Type B pancreatic cell (in vitro differentiated cells): ENCODE measurements at places on chromosomes 6 and 20. TPM values are rescaled to one million over a fixed set of nuclear protein-coding genes. Genes with fewer than 3 reads are reported as not detected.

DNA sequence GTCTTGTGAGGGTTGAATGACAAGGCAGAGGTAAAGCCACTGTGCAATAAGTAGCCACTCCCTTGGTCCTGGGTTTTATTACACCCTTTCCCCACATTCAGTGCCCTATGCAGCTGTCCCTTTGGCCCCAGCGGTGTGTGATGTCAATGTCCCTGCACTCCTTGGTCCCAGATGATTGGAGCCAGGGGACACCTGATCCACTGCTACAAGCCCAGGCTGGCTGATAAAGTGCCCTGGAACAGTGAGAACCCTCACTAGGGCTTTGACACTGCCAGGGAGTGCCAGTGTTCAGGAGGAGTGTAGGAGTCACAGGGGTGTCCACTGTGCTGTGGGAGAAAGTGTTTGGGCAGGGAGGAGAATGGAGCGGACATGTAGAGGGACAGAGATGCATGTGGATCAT is 30.4 kb downstream of the GABRR1 start:
- DNase-seq = no peak

GRCh38 chr6:130222775-130223174 is at the start of gene SAMD3:
SAMD3 (minus strand) TSS chr6:130222951; CDS start chr6:130215273, 7,678 bp downstream.
- DNase-seq = no peak

DNA sequence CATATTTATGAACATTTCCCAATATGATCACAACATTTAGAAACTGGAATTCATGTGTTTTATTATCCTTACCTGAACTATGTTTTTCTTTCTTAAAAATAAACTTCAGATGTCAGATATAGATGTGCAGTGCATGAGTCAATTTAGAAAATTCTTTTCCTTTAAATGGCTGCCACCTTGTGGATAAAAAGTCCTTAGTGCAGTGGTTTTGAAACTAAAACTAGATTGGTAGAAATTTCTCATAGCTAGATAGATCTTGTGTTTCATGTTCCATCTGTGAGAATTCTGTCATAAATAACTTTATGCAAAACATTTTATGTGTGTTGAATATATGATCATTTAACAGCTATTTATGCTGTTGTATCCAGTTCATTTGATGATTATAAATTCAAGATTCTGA is 134.9 kb downstream of the KLHL32 start:
- DNase-seq = no peak

DNA sequence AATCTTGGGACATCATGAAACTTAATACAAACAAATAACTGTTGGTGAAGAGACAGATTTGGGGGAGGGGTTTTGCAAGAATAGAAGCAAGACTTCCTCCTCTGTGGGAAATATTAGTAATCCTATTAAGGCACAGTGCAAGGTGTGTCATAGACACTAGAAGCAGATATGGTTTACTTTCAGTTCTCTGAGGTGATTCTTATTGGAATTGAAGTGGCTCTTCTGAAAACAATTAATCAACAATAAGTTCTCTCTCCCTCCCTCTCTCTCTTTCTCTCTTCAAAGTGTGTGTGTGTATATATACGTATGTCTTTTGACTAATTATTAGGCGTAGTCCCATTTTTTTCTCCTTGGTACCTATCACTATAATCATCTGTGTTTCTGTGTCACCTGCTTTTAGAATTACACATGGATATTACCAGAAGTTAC is 99.8 kb downstream of the HIVEP2 start:
- no peak for DNase-seq

GRCh38 chr6:56188429-56188828 is 59.0 kb downstream of the COL21A1 start:
- no peak for DNase-seq

GRCh38 chr20:48371211-48371610 is 456.6 kb downstream of the PREX1 start:
- no peak for DNase-seq

- DNase-seq = no peak
These were observed 18.4 kb downstream of the SCP2D1 start for GRCh38 chr20:18831830-18832499.

- DNase-seq = peak; percentile 90
These were observed at the start of gene CDC25B for GRCh38 chr20:3795511-3796468. CDC25B (plus strand) TSS chr20:3796310; CDS start chr20:3796532, 222 bp downstream.

The PLCB4 gene
- 8.7 and 21.2 TPM in 2 replicates for total RNA-seq

GRCh38 chr6:9428421-9429172 is 986.3 kb downstream of the TFAP2A start:
- DNase-seq = no peak

DNA sequence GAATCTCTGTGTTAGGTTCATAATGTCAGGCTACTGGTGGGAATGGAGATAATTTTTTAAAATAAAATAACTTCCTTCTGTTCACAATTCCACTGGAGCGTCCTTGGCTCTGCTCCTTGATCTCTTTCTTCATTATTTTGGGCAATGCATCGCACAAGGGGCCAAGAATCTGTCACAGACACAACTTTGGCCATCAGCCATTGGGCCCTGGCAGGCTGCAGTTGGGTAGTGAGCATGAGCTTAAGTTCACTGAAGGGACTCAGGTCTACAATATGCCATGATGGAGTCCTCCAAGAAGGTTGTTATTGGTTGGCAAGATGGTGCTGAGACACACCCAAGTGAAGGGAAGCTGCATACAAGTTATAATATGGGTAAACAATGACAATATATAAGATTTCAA is 40.0 kb downstream of the CYP39A1 start:
- DNase-seq = no peak

The PTGIS gene
- total RNA-seq = 4.6 and 33.3 TPM in 2 replicates

- no peak for DNase-seq
These were observed 28.5 kb upstream of the TMEM244 start for GRCh38 chr6:129889580-129889979.

The STMND1 gene
- total RNA-seq = 0.43 and 2.2 TPM in 2 replicates

The CST4 gene
- 2.1 and 56.8 TPM in 2 replicates for total RNA-seq

GRCh38 chr6:32226434-32226833 is 2.6 kb upstream of the NOTCH4 start:
- no peak for DNase-seq

DNA sequence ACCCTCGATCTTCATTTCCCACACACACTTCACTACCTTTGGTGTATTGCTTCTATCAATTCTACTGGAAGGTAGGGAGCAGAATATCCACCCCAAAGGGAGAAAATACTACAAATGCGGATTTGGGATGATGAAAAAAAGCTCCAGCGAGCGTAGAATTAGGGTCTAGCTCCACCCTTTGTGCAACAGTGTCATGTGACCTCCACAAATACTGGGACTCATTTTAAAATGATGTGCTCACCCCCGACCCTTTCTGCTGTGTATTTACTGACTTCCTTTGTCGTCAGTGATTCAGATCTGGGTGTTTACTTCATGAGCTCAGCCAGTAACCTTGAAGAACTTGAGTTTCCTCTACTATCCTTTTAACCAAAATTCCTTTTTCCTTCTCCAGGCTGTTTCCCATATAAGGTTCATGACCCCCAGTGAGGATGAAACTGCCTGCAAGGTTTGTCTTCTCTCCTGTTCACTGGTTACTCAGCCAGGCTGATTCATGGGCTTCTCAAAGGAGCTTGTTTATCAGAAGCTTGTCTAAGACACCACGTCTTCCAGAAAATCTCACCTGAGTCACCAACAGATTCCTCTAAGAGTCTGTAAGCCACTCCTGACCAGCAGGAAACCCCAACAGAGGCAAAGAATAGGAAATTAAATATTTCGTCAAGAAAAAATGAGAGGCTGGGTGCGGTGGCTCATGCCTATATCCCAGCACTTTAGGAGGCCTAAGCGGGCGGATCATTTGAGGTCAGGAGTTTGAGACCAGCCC is 39.6 kb upstream of the PAX1 start:
- no peak for DNase-seq
